ENCODE measurements at places on chromosomes 6 and 20.

DNA sequence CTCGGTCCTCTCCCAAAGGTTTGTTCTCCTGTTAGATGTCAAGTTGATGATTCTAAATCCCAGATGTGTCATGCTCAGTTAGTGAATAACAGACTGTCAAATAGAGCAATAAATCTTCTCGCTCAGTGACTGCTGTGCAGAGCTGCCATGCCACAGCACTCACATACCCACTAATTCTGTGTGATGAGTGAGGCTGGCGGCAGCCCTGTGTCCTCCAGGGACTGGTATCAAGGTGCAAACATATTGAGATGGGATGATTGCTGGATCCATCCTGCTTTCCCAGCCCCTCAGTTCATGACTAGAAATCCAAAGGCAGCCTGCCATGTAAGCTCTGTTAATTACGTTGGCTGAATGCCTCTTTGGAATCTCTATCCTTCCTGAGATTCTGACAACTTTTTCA lies 103.9 kb downstream of the OLIG3 start:
- no peak for DNase-seq

- DNase-seq: no peak
Observed at GRCh38 chr6:654136-654535, 2.8 kb downstream of the HUS1B start.

DNA sequence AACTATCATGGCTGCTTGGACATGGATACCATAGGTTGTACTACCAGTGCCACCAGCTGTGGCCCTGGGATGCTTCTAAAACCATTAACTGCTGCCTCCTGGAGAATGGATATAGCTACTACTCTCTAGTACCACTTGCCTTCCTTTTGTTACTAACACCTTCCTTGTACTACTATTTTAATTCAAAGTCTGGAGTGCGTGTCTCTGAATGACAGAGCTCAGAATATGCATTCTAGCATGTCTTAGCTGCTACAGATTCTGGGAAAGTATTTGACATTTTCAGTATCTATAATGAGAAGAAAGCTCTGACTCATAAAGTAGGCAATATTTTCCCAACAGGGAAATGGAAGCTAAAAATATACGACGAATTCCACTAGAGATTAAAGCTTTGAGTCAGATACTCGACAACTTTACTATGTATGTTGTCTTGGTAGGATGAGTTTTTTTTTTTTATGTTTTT lies 112.3 kb downstream of the PFDN4 start:
- no peak for DNase-seq

GRCh38 chr6:26358511-26358981 lies 6.5 kb upstream of the BTN3A2 start:
- DNase-seq: no peak

Data from fibroblast of the conjunctiva (primary cell).